ENCODE measurements at places on chromosomes 1 and 21.
A peak's percentile ranks its signal among the peaks of the same experiment; 100 is the strongest.

GRCh38 chr21:29892379-29892778 lies 47.4 kb downstream of the GRIK1 start:
- DNase-seq = no peak

DNA sequence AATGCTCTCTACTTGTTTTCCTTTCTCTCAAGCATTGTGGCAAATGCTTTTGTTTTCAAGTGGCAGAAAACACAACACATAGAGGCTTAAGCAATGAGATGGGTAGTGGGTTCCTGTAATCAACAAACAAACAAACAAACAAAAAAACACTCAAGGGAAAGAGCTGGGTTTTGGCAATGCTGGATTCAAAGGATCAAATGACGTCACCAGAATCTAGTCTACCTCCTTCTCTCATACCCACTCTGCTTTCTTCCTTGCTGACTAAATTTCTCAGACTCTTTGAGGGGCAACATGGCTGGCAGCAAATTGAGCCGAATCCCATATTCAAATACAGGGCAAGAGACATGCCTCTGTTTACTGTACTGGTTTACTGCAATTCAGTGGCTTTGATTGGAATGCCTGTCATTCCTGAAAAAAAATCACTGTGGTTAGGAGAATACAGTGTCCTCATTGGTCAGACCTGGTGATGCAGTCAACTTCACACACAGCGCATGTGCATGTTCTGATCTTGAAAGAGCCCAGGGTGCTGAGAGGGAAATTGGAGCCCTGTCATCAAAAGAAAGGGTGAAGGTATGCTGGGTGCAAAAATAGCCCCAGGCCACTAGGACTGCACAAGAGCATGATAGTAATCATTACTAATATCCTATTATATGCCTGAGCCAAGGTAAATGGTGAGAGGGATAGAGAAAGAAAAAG lies 356.2 kb downstream of the KCTD3 start:
- DNase-seq = peak; percentile 20

DNA sequence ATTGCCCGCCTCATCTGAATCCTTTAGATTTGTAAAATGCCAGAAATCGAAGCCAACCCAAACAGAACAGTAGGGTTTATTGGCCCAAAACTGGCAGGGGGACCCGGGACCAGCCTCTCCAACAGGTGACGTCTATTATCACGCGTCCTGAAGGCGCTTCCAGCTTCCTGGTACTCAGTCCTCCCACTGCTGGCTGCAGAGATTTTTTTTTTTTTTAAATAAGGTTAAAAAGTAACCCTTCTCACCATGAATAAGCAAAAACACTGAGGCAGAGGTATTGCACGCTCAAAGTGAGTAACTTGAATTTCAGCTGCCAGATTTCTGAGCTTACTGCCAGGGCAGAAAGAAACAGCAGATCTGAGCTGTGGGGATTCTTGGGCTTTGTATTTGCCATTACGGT lies 54.4 kb upstream of the GCLM start:
- DNase-seq = no peak

DNA sequence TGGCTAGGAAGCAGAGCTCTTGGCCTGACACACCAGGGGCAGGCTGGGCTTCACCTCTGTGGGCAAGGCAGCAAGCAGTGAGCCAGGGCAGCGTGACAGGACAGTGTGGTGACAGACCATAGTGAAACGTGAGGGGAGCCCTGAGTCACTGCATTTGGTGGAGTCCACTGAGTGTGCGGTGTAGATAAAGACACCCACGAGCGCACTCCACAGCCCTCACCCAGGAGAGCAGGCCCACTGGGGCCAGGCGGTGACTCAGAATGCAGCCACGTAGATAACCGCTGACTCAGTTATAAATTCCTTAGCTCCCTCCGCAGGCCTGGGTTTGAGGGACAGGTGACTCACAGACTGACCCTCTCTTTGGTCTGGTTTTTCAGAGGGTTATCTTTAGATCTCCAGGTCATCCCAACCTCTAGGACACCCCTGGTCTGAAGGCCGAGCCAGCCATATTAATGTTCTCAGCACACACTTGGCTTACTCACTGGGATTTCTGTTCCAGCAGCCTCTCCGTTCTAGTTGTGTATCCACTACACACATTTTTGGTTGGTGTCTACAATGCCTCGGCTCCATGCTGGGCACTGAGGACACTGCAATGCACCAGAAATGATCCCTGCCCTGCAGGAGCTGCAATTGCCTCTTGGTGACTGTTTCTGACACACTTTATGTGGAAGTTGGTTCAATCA lies 90.2 kb upstream of the TSPAN2 start:
- DNase-seq = peak; percentile 97

- peak; percentile 92 for DNase-seq
Measured at GRCh38 chr1:58932859-58933598, 149.2 kb upstream of the JUN start.

- no peak for DNase-seq
Measured at GRCh38 chr21:45549626-45550463, 7.6 kb upstream of the SLC19A1 start.

- DNase-seq = no peak
Measured at GRCh38 chr1:151655371-151655770, 43.5 kb downstream of the SNX27 start.

DNA sequence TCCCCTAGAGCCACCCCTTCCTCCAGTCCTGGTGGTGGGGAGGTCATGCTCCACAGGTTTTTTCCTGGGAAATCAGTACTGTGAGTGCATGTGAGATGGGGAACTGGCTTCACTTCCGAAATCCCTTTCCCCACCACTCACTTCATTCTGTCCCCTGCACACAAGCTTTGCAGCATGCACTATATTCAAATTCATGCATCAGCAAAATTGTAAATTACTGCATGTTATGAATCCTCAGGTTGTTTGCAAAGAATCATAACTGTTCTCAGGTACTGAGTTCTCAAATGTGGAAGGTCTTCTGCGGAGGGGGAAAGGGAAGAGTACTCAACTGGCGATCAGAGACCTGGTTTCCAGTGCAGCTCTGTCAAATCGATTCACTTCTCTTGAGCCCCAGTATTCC lies 42.3 kb downstream of the LHX4 start:
- no peak for DNase-seq

GRCh38 chr1:93304716-93305138 lies 41.0 kb upstream of the DR1 start:
- peak; percentile 74 for DNase-seq

GRCh38 chr1:6105218-6105679 lies 59.6 kb downstream of the KCNAB2 start:
- DNase-seq = no peak

GRCh38 chr1:213070406-213070805 lies 19.4 kb downstream of the RPS6KC1 start:
- DNase-seq = peak; percentile 69

DNA sequence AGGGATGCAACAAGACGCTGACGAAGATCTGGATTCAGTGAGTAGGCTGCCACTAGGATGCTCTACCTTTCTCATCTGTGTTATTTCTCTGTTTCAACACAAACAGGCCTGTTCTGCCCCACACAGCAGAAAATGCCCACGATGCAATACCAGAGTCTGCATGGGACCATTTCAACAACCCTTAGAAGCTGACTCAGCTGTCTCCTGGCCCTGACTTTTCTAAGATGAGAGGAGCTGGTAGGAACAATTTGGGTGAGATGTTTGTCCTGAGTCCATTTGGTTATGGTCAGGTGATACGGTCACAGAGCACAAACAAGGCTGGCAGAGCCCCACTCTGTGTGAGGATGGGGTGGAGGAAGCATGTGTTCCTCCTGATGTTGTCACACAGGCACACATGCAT lies 11.5 kb upstream of the SLC2A1 start:
- no peak for DNase-seq

GRCh38 chr1:213985209-213986019 lies 2.4 kb upstream of the PROX1 start:
- no peak for DNase-seq

GRCh38 chr1:69794831-69795230 lies 227.1 kb downstream of the LRRC7 start:
- DNase-seq = no peak

- peak; percentile 16 for DNase-seq
Measured at GRCh38 chr1:163820766-163821165, 499.0 kb downstream of the NUF2 start.

GRCh38 chr21:44929799-44930542 lies 9.3 kb upstream of the ITGB2 start:
- DNase-seq = no peak

- DNase-seq = peak; percentile 73
Measured at GRCh38 chr1:50348449-50349241, 74.6 kb downstream of the DMRTA2 start.

DNA sequence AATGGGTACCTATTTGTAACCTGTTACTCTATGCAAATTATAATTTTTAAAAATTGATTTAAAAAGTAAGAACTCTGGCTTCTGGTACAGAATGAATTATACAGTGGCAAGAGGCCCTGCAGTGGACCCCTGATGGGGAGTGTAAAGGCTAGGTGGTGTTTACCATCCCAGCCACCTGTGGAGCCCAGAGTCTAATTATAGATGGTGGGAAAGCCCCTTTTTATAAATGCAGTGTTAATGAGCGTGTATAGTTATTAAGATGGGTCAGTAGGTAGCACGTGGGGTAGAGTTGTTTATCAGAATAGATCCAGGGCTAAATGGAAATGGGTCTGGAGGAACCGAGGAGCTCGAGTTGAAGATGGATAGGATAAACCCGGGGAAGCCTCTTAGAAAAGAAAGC lies 13.9 kb upstream of the PRELP start:
- DNase-seq = no peak

DNA sequence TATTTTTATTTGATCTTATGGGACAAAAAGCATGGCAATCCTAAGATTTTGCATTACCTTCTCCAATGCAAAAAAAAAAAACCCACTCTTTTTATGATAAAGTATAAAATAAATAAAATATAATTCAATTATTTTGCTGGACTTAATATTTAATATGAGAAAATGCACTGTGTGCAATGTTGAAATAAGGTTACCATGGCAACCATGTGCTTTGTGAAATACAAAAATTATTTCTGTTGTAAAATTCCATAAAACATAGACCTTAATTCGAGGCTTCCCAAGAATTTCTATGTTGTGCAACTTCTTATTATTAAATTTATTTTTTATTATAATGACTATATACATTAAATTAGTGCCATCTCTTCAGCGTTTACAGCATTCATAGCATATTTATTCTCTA lies 989.5 kb downstream of the MRPL39 start:
- DNase-seq = no peak

DNA sequence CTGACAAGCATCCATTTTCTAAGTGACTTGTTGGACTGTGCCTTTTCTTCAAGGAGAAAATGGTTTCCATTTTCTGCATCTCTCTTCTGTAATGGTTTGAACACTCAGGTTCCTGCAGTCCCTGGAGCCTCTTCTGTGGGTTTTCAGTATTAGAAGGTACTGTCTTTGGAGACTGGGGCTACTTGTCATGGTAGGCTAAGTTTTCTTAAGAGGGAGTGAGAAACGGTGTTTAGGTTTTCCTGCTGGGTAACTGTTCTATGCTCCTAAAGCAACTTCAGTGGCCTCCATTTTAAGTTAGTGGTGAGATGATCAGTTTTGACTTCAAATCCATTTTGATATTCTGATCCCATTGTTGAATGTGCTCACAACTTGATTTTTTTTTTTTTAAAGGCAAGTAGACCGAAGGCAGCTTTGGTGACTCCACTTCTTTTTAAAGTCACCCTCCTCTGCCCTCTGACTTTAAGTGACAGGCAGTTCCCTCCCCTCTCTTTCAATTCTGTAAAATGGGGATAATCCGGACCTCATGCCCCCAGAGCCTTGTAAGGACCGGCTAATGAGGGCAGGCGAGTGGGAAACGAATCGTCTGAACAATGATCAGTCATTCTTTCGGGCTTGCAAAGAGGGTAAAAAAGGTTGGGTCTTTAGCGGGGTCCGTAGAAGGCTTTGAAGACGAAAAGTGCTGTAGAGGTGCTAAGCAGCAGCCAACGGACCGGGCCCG lies 1.0 kb upstream of the ARID1A start:
- DNase-seq = no peak

DNA sequence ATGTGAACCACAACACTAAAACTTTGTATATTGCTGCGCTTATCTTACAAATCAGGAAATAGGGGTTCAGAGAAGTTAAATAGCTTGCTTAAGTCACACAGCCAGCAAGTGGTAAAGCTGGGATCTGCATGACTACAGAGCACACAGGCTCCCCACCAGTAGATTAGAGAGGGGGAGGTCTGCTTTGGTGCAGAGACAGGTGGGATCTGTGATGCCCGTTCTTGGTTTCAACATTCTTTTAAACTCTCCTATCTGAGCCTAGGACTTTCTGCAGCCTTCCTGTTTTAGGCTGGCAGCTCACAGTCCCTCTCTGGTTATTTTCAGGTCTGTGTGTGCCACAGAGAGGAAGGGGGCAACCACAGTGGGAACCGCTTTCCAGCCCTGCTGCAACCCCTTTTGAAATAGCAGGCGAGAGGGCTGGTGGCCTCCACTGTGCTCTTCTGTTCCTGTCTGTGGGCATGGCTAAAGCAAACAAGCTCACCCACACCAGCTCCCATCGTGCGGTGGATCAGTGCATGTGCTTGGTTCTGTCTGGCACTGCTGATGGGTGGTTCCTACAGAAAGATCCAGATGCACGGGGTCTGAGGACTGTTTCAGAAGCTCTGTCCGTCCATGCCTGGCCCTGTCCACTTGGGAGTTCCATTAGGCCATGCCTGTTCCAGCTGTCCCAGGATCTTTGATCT lies 1.7 kb upstream of the IL6R start:
- no peak for DNase-seq

- DNase-seq = no peak
Measured at GRCh38 chr1:198199105-198199504, 42.3 kb downstream of the NEK7 start.

DNA sequence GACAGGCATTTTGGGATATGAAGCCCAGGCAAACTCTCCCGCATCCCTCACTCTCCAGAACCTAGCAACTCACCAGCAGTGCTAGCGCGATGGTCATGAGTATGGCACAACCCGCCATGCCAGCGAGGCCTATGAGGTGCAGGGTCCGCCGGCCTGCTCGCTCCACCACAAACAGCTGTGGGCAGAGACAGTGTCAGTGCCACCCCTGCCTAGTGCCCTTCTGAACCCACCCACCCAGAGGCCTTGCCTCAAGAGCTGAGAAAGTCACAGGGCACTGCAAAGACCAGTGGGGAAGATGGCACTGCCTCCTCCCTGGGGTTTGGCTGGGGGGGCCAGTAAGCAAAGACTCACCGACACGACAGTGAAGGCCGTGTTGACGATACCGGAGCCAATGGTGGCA lies 29.8 kb downstream of the SLC2A1 start:
- DNase-seq = no peak

DNA sequence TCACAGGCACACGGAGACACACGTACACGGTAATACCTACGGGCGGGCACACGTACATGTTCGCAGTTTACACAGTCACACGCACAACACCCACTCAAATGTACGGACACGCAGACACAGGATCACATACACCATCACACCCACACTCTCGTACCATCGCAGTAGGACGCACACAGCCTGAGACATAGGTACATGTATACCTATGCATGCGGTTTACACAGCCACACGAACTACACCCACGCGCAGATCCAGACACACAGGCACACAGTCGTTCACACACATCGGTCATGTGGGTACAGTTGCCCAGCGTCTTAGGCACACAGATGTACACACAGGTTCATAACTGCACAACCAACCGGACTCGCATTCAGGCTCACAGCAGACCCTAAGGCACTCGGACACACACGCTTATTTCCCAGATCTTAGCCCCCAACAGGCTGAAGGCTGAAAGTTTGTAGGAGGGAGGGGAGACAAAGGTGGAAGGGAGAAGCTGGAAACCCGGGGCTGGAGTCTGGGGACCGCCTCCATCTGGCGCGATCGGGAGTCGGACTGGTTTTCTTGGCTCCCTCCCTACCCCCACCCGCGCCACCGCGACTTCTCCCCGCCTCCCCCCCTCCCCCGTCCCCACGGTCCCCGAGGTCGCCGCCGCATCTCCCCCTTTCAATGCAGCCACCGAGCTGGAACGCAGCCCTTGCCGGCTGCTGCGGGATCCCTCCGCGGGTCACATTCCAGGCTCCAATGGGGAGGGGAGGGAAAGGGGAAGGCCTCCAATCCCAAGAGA lies 51.9 kb upstream of the SYNC start:
- no peak for DNase-seq

Measured in AG10803 (cell line).